ENCODE measurements at places on chromosomes 11 and 22.

GRCh38 chr11:110919241-110919922 lies 207.1 kb upstream of the ARHGAP20 start:
- peaks cover 9% of the 10 kb centered on the region for H3K4me1 ChIP-seq
- H3K36me3 ChIP-seq, result no peaks in the 10 kb centered on the region
- no peak for DNase-seq

DNA sequence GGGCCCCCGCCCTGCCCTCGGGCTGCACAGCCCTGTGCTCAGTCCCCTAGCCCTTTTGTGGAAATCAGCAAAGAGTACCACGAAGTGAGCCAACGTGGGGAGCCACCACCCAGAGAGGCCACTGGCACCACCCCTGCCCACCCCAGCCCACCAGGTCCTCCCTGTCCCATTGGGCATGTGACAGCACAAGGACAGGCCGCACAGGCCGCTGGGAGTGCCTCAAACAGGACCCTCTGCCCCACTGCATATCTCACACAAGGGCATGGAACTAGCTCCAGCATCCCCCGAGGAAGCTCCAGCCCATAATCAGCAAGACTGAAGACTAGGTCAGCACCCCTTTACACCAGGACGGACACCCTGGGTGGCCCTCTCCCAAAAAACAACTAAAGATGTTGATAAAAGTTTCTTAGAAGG lies 29.7 kb downstream of the GNB1L start:
- no peaks in the 10 kb centered on the region for H3K4me1 ChIP-seq
- no peak overlapping the region for H3K27ac ChIP-seq
- no peak for DNase-seq
- no peaks in the 10 kb centered on the region for H3K27me3 ChIP-seq

DNA sequence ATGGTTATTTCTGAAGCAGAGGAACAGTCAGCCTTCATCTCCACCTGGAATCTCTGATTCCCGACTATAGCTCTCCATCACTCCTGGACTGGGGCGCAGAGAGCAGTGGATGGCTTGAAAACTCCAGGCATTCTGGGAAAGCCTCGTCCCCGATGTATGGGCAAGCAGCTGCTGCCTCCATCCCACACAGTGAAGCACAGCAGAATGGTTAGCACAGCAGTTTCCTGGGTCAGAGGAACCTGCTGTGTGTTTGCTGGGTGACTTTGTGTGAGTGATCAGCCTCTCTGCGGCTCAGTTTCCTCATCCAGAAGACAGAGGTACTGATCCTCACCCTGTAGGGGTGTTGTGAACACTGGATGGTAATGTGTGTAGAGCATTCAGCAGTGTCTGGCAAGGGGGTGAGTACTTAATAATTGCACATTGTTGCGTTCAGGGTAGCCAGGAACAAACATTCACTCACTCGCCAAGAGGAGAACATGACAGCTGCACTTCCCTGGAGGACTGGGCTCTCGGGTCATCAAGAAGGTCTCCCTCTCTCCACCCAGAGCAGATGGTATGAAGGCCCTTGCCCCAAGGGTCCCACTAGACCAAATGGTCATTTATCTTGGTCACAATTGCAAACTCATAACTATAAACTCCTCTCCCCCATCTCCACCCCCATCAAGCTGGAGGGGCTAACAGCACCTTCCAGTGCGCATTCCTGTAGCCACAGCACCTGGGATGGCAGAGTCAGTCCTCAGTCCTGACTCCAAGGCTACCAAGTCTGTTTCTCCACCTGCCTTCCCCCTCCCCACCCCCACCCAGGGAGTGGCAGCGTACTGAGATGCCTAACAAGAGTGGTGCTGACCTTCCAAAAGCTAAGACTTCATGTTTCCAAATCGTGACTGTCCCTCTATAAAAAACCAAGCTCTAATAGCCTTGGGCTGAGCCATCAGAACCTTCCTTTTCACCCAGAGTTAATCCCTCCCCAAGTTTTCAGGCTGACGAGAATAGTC lies 1.5 kb upstream of the CHST1 start:
- H3K36me3 ChIP-seq, result no peaks in the 10 kb centered on the region
- H3K27ac ChIP-seq, result no peak overlapping the region
- no peak for DNase-seq
- peaks cover 22% of the 10 kb centered on the region for H3K27me3 ChIP-seq
- no peak overlapping the region for H3K4me3 ChIP-seq
- H3K4me1 ChIP-seq, result peaks cover 34% of the 10 kb centered on the region

DNA sequence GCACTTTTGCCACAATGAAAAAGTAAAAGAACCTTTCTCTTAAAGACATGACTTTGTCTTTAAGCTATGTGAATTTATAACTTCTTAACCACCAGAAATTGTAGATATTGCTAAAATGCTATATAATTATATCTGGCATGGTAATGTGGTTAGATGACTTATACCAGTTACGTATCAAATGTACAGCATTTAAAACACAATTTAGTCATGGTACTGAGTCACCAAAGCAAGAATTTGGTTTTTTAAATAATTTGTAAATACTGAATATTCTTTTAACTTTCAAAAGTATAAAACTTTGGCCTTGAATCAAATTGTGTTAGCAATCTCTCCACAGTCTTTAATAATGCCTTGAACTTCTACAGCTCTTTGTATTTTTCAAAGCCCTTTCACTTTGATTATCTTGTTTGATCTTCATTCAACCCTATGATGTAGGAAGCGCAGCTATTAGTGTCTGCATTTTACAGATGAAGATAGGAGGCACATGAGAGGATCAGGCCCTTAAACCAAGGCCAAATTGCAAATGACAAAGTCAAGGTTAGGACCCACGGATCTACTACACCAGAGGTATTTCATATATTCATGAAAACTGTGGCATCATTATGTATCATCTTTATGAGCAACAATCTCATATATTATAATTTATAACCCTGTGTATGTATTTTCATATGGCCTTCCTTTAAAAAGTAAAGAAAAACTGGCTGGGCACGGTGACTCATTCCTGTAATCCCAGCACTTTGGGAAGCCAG lies 4.4 kb upstream of the SYTL2 start:
- H3K4me1 ChIP-seq, result peaks cover 2% of the 10 kb centered on the region
- no peak overlapping the region for H3K4me3 ChIP-seq
- no peak overlapping the region for H3K27ac ChIP-seq
- no peaks in the 10 kb centered on the region for H3K27me3 ChIP-seq
- no peak for DNase-seq

- no peaks in the 10 kb centered on the region for H3K27me3 ChIP-seq
- H3K36me3 ChIP-seq, result peaks cover 2% of the 10 kb centered on the region
- no peak overlapping the region for H3K4me3 ChIP-seq
- peaks cover 10% of the 10 kb centered on the region for H3K4me1 ChIP-seq
- DNase-seq, result peak; percentile 62
Observed at GRCh38 chr22:46829941-46830715, 67.7 kb downstream of the TBC1D22A start.

- peak; percentile 69 for DNase-seq
- peaks cover 100% of the 10 kb centered on the region for H3K36me3 ChIP-seq
- no peaks in the 10 kb centered on the region for H3K27me3 ChIP-seq
- peaks cover 13% of the 10 kb centered on the region for H3K4me1 ChIP-seq
Observed at GRCh38 chr11:606245-606644, 9.5 kb downstream of the IRF7 start.

DNA sequence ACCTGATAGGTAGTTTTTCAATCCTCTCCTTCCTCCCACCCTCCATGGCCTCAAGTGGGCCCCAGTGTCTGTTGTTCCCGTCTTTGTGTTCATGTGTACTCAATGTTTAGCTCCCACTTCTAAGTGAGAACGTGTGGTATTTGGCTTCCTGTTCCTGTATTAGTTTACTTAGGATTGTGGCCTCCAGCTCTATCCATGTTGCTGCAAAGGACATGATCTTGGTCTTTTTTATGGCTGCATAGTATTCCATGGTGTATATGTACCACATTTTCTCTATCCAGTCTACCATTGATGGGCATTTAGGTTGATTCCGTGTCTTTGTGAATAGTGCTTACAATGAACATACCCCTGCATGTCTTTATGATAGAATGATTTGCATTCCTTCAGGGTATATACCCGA lies 54.1 kb upstream of the CFAP300 start:
- no peak for DNase-seq
- H3K27ac ChIP-seq, result no peak overlapping the region
- H3K36me3 ChIP-seq, result peaks cover 11% of the 10 kb centered on the region
- no peaks in the 10 kb centered on the region for H3K4me1 ChIP-seq
- H3K4me3 ChIP-seq, result no peak overlapping the region
- no peaks in the 10 kb centered on the region for H3K27me3 ChIP-seq

DNA sequence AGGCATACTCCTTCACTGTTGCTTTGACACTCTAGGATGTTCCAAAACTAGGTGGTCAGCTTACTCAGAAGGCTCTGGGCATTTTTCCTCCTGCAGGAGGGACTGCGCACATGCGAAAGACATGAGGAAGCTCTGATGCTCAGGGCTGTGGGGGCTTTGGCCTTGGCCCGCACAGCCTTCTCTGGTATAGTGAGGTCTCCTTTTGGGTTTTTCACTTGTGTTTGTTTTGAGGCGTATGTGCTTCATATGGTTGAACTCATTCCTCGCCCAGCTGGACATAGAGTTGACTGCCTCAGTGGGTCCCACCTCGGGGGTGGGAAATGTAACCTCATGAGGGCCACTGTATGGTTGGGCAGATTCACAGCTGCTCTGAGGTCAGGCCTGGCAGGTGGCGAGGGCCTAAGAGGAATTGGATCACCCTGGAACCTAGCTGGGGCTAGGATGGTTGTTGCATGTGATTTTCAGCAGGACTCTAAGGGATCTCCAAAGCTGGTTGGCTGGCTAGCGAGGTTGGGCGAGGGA lies 63.7 kb downstream of the PTPRJ start:
- DNase-seq, result no peak
- no peaks in the 10 kb centered on the region for H3K4me1 ChIP-seq
- no peak overlapping the region for H3K4me3 ChIP-seq

DNA sequence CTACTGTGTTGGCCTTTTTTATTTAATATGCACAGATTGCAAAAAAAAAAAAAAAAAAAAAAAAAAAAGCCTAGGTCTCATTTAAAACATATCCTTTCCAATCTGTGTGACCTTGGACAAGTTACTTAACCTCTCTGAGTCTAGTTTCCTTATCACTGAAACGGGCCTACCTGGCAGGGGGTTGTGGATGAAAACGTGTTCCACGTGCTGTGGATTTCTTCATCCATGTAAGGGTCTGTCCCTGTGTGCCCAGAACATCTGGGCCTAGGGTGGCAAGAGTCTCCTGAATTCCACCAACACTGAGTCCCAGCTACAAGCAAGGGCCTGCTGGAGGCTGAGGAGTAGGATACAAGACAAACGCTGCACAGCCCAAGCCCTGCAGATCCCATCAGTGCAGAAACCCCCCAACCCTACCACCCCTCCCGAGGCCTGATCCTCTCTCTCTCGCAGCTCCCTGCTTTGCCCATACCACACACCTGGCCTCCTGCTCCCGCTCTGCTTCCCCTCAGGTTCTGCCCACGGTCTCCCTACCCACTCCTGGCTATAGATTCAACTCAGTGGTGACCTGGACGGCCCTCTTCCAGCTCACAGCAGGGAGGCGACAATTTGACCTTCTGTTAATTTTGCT lies 4.7 kb upstream of the GNAZ start:
- H3K27ac ChIP-seq, result no peak overlapping the region
- no peaks in the 10 kb centered on the region for H3K27me3 ChIP-seq
- peak; percentile 0 for DNase-seq
- H3K4me1 ChIP-seq, result peaks cover 17% of the 10 kb centered on the region
- no peak overlapping the region for H3K4me3 ChIP-seq

GRCh38 chr11:78605296-78605695 lies 30.6 kb upstream of the NARS2 start:
- DNase-seq, result no peak
- H3K36me3 ChIP-seq, result no peaks in the 10 kb centered on the region
- no peaks in the 10 kb centered on the region for H3K4me1 ChIP-seq
- no peak overlapping the region for H3K4me3 ChIP-seq

- no peak overlapping the region for H3K27ac ChIP-seq
- H3K27me3 ChIP-seq, result no peaks in the 10 kb centered on the region
- no peaks in the 10 kb centered on the region for H3K36me3 ChIP-seq
Observed at GRCh38 chr11:64529559-64530520, 61.2 kb upstream of the SLC22A12 start.
